ENCODE measurements at places on chromosomes 7 and 10.

GRCh38 chr7:157739031-157739430, 402.2 kb downstream of the DNAJB6 start:
- DNase-seq, result no peak

GRCh38 chr7:16934722-16935340, 53.0 kb upstream of the AGR3 start:
- no peak for DNase-seq

- no peak for DNase-seq
Observed at GRCh38 chr7:44846816-44847508, 925 bp downstream of the H2AZ2 start.

GRCh38 chr10:43308515-43308914, 41.6 kb upstream of the RASGEF1A start:
- no peak for DNase-seq

GRCh38 chr10:9291081-9291480, 1236.6 kb downstream of the GATA3 start:
- no peak for DNase-seq

DNA sequence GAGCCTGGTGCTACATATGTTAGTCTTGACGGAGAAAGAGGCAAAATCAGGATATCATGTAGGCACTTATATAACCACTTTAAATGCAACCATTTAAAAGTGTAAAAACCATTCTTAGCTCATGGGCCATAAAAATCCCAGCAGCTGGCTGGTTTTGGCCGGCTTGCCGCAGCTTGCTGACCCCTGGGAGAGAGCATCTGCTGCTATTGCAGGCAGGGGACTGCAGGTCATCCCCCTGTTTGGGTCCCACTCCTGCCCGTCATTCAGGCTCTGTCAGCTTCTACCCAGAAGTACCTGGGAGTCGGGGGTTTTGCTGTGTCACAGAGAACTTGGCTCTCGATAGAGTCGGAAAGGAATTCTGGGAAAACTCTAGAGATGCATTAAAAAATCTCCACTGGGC, 187.4 kb downstream of the CUX1 start:
- no peak for DNase-seq

GRCh38 chr7:45203936-45204445, 46.4 kb downstream of the RAMP3 start:
- DNase-seq, result no peak

DNA sequence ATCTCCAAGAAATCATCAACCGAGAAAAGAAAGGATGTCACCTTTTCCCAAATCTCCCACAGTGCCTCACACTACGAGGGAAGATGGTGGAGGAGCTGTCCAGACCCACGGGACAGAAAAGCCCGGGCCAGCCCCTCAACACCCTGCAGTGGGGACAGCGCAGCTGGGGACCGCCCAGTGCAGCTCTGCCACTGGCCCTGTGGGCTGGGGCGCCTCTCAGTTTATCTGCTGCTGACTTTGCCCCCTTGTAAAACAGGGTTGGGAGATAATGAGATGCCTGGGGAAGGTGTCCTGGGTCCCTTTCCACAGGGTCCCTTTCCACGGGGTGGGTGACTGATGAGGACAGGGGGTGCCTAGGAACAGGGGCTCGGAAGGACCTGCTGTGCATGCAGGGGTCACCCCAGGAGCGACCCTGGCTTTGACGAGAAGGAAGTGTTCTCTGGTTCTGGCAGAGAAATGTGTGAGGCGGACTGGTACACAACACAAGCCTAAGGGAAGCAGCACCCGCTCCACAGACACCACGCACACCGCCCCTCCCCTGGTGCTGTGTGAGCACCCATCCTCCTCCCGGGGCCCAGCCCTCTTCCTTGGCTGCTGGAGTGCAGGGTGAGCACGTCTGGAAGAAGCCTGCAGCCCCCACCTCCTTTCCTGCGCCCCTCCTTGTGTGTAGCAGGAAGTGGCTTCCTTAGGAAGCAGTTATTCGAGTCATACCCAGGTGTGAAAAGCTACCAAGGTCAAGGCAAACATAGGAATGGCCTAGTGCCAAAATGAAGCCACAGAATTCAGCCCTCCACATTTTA, 339.9 kb downstream of the DNAJB6 start:
- no peak for DNase-seq

DNA sequence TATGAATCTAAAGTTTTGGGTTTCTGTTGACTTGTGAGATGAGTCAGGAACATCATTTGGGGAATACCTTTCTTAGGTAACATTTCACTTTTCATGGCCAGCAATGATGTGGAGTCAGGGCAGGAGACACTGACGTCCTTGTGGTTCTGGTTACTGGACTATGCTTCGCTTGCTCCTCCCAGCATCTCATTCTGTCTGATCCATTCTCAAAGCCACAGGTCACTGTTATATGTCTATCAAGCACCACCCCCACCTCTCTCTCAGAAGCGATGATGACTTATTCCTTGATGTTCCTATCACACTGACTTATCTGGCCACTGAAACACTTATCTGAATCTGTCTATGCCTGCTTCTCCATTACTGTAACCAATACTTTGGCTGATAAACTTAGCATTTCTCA, 51.6 kb downstream of the TES start:
- DNase-seq, result no peak

- no peak for DNase-seq
Observed at GRCh38 chr10:12391206-12391605, 41.9 kb downstream of the CAMK1D start.

- no peak for DNase-seq
Observed at GRCh38 chr7:143953421-143953820, 1.2 kb upstream of the OR2F1 start.

GRCh38 chr7:6393667-6394056, 54.1 kb downstream of the DAGLB start:
- no peak for DNase-seq

DNA sequence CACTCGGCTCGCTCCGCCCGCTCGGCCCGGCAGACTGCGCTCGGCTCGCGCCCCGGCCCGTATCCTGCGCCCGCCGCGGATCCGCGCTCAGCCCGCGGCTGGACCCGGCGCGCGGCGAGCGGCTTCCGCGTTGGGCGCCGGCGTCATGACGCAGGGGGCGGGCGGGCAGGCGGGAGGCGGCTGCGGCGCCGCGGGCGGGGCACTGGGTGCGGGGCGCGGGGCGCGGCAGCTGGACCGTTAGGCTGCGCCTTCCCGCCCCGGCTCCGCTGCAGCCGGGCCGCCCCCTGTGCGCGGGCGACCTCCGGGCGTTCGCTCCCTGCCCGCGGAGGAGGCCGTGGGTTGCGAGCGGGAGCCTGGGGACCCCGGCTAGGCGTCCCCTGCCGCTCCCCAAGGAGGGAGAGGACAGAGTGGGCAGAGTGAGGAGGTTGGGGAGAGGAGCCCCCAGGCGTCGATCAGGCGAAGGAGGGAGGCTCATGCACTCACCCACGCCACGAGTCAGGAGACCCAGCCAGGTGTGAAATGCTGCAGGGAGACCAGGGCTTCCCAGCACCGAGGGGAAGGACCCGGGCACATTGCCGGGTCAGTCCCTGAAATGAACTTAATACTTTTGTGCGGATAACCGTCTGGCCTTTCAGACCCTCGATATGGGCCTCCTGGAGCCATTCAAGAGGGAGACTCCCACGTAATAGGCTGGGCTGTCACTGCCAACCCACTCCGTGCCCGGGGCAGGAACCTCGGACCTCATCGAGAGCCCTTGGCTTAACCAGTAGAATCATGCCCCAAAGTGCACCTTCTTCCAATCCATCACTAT, at the start of gene PIP4K2A:
Gene PIP4K2A, minus strand, starts transcription at position 100 of the 811 bp plus-strand sequence. CDS start 252 bp downstream, outside the sequence.
- DNase-seq, result no peak

- DNase-seq, result no peak
Observed at GRCh38 chr7:7654964-7655715, 14.6 kb downstream of the UMAD1 start.

GRCh38 chr7:158123214-158123613, 464.4 kb downstream of the PTPRN2 start:
- no peak for DNase-seq

DNA sequence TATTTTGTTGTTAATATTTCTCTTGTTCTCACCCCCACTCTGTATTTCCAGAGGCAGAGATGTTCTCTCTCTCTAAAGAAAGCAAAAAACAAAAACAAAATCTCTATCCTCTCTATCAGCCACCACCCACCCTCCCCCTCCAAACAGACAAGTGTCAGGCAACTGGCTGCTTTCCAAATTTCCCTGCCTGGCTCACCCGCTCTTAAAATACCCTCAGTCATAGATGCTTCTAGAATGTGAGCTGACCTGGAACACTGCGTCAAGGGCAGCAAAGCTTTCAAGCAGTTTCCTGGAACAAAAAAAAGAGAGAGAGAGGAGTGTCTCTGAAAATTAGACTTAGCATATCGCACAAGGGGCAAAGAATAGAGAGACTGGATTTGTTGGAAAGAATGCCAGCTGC, 341.0 kb upstream of the ZMIZ1 start:
- peak; percentile 1 for DNase-seq

GRCh38 chr10:5812283-5813090, 747 bp downstream of the GDI2 start:
- no peak for DNase-seq

DNA sequence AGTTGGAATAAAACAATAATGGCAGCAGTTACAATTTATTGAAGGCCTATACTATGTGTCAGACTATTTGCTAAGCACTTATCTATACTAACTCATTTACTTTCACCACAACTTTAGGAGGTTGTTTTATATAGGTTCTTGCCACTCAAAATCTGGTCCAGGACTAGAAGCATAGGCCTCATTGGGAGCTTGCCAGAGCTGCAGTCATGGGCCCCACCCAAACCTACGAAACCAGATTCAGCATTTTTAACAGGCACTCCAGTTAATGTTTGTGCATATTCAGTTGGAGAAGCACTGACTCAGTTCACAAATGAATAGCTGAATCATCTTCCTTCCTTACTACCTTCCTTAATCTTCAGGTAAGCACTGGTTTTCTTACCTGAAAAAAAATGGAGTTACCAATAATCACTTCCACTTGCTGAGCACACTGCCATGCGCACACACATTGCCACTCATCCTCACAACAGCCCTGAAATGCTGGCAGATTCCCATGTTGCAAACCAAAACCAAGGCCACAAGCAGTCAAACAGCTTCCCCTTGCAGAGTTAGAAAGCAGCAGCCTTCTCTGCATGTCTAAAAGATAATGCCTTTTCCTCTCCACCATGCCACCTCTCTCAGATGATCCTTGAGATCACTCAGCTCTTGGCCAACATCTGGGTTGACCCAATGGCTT, 122.4 kb downstream of the SLC16A9 start:
- no peak for DNase-seq

DNA sequence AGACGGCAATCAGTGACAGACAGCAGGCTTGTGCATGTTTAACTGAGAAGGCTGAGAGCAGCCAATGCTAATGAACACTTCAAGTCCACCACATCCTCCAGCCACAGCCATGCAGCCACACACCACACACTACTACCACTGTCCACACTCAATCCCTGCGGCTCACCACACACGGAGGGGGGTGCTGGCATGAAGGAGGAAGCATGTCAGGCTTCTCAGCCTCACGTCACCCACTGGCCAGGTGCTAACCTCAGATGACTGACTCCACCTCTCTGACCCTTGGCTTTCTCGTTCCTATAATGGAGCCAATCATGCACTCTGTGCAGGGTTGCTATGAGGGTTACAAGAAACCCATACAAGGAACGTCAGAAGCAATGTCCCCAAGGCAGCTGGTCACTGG, 165.4 kb upstream of the RNF32 start:
- no peak for DNase-seq

DNA sequence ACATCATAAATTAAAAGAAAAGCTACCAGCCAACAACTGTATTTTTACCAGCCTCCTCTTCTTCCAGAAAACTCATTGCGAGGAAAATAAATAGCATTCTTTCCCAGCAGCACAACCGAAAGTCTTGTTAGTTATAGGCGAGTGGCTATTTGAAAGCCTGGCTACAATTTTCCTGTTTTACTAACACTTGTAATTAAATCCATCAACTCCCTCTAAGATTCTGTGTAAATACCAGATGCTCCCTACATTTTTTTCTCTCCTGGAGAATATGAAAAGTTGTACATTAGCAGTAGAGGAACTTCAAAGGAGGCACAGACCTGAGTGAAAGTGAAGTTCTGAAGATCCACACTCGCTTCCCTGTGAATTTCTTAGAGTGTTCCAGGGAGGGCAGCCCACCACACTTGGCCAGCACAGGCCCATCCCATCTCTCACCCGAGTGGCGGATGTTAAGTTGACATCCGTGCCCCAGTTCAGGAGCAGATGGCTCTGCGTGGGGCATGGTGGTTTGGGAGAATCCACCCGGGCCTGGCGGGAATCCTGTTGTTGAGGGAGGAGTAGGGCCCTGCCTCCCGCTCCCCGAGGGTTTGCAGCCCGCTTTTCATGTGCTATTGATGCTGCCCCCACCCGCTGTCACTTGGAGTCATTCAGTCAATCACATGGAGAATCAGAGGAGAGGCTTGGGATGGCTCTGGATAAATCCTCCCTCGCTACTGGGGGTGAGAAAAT, 451.0 kb upstream of the GALNT17 start:
- DNase-seq, result peak; percentile 54

GRCh38 chr7:117827862-117828261, 45.4 kb downstream of the CTTNBP2 start:
- no peak for DNase-seq

- no peak for DNase-seq
Observed at GRCh38 chr10:87837445-87837844, 19.4 kb upstream of the ATAD1 start.

DNA sequence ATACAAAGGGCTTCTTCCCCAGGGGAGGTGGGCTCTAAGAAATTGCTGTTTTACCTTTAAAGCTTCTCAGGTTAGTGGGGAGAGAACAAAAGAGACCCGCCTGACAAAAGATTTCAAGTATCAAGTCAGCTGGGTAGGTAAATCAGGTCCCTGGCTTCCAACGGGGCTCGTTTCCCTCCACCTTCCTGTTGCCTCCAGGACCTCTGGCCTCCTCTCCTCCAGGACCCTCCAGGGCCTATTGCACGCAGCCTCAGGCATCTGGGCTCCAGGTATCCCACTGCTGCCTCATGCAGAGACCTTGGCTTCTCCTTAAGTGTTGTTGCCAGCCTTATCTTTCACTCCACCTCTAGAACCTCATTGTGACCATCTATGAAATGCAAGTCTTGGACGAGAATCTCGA, 2.9 kb downstream of the BNIP3 start:
- no peak for DNase-seq

- DNase-seq, result no peak
Observed at GRCh38 chr7:111595780-111596179, 33.5 kb upstream of the IMMP2L start.

GRCh38 chr10:71542478-71542877, 145.8 kb downstream of the CDH23 start:
- no peak for DNase-seq

DNA sequence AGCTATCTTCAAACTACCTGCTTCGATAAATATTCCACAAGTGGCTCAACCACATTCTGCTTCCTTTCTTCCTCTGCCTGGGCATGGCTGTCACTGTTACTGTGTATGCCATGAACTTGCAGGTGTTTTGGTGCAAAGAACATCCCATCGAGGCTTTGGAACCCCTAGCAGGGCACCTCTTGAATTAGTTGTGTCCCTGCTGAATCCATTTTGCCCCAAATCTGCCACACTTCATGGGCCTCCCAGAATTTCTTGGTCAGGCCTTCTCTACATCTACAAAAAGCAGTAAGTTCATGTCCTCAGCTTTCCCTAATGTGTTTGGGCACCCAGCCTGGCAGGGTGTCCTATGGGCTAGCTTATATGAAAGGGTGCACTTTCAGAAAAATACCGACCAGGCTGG, 53.6 kb downstream of the AKR1B1 start:
- DNase-seq, result no peak

All from NCI-H524 (cell line).